ENCODE measurements at places on chromosomes 2 and 18.

- DNase-seq: no peak
These were observed 392.2 kb downstream of the ARHGAP15 start for GRCh38 chr2:143521396-143521795.

- DNase-seq: no peak
These were observed 92.2 kb upstream of the NCKAP5 start for GRCh38 chr2:133660510-133660909.

- DNase-seq: no peak
These were observed 341.3 kb downstream of the MYCN start for GRCh38 chr2:16281451-16282335.

DNA sequence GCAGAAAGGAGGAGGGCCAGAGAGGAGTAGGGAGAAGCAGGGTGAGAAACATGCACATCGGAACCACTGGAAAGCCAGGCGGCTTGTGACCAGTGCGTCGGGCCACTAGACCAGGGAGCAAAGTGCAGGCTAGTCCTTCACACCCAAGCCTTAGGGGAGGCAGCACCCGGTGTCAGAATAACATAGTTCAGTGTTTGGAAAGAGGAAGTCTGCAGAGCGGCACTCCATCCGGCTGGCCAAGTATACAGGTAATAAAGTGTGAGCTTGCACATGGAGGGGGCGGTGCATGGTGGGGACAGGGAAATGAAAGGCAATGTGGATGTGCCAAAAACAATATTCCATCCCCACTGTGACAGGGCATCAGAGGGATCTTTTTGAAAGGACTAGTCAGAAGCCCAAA is 69.7 kb downstream of the ZNF521 start:
- DNase-seq: no peak

DNA sequence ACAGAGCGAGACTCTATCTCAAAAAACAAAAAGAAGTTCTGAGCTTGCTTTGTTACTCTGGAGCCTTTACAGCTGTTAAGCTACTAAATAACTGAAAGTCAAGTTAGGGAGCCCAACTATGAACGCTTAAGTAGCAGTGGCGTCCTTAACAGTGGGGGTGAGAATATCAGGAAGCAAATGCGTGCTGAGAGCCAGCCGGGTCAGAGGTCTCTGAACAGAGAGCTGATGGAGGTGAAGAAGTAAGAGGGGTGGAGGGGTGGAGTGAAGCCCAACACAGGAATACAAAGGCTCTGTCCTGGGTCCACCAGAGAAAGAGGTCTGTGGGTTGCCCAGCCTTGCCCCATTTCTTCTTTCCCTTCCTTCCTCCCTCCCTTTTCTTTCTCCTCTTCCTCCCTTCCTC is 104.1 kb upstream of the GATA6 start:
- no peak for DNase-seq

DNA sequence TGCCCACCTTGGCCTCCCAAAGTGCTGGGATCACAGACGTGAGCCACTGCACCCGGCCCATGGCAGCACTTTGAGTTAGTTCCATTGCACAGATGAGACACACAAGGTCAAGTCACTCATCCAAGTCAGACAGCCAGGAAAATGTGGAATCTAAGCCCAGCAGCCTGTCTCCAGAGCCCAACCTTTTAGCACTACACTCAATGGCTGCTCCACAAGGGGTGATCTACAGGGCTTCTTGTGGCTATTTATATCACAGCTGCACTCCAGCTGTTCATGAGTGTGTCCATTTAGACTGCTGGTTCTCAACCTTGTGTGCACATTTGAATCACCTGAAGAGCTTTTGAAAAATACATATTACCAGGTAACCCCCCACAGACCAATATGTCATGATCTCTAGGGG is 72.9 kb upstream of the RPL31 start:
- no peak for DNase-seq

DNA sequence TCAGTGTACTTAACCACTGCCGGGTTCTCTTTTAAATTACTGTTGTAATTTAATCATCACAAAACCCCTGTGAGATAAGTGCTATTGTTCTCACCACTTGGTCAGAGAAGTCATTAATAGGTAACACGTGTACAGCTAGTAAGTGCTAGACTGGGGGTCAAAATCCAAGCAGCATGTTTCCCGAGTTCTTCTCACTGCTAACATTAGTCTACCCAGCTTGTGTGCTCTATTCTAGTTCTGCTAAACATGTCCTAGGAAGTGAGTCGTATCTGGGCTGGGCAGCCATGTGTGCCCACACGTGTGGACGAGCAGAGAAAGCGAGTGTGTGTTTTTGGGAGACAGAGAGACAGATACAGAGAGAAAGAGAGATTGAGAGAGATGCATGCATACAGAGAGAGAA is 94.1 kb downstream of the BIN1 start:
- no peak for DNase-seq

DNA sequence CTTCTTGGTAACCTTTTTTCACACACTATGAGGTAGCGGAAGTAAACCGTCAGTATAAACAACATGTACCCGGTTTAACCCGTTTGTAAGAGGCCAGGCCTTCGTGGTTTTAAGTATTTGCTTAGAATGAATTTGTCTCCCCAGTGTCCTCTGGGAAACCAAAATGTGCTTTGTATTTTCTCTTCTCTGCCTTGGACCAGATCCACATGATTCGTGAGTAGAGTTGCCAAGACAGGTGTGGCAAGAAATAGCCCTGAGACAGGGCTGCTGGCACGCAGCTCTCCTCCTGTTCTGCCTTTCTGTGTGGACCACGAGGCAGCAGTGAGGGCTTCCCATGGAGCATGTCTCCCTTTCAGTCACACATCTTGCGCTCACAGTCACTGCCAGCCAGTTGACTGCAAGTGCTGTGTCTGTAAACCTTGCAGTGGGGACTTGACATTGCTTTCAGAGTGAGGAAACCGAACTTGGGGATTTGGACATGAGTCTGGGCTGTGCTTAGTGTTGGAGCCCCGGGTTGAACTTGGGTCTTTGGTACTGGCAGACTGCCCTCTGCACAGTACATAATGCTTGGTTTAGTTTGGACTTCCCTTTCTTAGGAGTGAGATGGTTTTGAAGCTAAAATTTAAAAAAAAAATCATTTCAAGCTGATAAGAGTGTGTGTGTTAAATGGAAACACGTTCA is 19.1 kb downstream of the BCL2L11 start:
- no peak for DNase-seq

GRCh38 chr18:31102025-31102684 is at the start of gene DSC2:
TSS of gene DSC2 (minus strand) at chr18:31102421. CDS start at chr18:31101971, 450 bp downstream.
- no peak for DNase-seq

- no peak for DNase-seq
These were observed 334.0 kb downstream of the SOCS6 start for GRCh38 chr18:70622622-70623419.
